ENCODE measurements at places on chromosomes 7 and 10.

DNA sequence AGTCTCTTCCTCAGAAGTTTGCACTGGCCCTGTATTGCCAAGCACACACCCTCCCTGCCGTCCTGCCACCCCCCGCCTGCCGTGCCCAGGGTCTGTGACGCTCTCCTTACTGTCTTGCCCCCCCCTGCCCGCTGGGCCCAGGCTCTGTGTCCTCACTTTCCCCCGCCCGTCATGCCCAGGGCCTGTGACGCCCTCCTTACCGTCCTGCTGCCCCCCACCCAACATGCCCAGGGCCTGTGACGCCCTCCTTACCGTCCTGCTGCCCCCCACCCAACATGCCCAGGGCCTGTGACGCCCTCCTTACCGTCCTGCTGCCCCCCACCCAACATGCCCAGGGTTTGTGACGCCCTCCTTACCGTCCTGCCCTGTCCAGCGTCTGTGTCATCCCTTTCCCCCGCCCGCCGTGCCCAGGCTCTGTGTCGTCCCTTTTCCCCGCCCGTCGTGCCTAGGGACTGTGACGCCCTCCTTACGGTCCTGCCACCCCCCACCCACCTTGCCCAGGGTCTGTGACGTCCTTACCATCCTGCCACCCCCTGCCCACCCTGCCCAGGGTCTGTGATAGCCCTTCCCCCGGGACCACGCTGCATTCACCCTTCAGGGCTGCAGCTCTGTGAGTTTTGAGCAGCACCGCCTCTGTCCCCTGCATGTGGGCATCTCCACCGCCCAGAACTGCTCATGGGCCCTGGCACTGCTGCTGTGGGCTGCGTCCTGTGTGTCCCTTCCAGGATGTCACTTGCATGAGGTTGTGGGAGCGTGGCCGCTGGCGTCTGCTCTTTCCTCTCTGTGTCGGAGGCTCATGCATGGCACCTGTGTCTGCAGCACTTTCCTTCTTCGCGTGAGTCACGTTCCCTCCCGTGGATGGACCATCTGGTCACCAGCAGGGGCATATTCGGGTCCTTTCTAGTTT is 19.3 kb upstream of the PRKAR1B start:
- DNase-seq, result no peak

- no peak for DNase-seq
These were observed 44.9 kb downstream of the PNLIPRP2 start for GRCh38 chr10:116665541-116666125.

GRCh38 chr10:18195060-18195799 is 55.0 kb downstream of the CACNB2 start:
- no peak for DNase-seq

GRCh38 chr7:111074748-111075146 is 16.2 kb upstream of the LRRN3 start:
- no peak for DNase-seq

DNA sequence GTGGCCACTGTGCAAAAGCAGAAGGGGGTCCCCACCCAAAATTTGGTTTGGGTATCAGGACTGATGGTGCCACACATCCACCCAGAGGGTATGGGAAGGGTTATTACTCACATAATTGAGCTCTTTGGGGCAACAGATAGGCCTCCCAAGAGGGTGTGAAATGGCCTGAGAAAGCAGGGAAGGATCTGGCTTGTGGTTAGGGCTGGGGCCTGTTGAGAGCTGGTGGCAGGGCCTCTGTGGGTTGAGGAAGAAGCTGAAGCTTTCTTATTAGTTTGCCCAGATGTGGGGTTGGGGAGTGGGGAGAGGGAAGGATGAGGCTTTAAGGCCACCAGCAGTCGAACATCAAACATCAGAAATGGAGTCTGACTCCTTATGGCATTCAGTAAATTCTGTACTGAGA is 18.3 kb upstream of the MKI67 start:
- no peak for DNase-seq

- no peak for DNase-seq
These were observed 644 bp downstream of the BUD23 start for GRCh38 chr7:73683788-73684693.

DNA sequence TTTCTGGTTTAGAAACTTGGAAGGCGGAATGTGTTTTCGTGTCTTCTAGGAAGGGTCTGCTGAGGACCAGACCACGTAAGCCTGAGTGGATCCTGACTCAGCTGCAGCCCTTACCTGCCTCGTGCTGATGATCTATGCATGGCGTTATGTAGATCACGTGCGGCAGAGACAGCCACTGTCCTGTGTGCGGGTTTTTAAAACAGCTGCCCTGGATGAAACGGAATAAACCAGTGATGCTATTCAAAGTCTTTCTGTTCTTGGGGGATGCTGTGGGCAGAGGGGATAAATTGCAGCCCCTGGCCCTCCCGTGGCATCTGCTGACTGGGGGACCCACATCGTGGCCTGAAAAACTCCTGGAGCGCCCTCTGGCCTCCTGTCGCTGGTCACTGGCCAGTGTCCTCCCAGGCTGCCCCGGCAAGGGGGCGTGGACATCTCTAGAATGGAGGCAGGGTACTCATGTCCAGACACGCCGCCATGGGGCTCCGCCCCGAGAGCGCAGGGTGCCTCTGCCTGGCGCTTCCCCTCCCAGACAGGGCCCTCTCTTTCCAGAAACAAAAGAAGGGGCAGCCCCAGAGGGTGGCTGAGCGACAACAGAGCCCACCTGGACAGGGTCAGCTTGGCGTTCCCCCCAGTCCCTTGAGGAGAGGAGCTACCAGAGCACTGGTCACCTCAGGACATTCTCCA is 13.2 kb downstream of the ALKBH4 start:
- DNase-seq, result no peak

DNA sequence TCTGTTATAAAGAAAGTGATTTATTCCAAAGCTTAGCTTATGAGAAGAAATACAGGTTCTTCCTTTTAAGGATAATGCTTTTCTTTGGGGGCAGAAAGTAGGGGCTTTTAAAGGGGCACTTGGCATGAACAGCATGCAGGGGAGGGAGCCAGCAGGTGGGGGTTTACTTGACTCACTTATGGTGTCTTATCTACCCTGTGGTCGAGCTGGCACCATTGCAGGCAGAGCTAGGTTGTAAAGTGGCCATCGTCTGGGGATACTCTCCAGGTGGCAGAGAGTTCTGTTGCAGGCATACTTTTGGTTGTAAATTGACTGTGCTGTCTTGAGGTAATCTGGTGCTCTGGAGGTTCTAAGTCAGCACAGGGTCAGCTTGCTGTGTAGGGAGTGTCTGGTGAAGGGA is 26.3 kb upstream of the IFRD1 start:
- DNase-seq, result no peak

GRCh38 chr10:132142396-132143161 is 44.2 kb upstream of the DPYSL4 start:
- DNase-seq, result no peak

DNA sequence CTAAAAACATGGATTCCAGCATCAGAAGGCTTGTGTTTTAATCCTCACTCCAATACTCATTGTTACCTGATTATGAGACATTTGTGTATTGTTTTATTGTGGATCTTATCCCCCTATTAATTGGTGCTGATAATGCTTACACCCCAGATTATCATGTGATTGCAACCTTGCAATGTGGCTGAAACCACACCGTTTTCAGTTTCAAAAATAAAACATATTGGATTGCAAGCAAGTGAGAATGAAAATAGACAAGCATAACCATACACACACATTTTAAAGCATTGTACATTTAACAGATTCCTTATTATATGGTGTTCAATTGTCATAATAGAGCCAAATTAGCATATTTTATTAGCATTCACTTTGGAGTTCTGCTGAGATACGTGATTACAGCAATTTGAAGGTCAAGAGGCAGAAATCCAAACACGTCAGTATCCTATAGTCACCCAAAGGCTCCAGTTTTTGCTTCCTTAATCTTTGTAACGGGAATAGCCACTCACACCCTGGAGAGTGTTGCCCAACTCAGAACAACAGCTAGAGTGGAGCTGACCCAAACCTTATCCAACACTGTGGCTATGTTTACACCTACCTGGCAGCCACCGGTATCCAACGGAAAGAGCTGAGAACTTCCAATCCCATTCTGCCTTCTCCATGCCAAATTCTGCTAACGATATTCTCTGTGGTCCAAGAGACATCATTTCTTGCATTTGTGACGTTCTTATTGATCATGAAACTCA is 317.1 kb upstream of the KLF6 start:
- no peak for DNase-seq

GRCh38 chr10:98488669-98489430 is 42.1 kb upstream of the HPS1 start:
- no peak for DNase-seq

- no peak for DNase-seq
These were observed 82.2 kb downstream of the VOPP1 start for GRCh38 chr7:55490099-55490498.

DNA sequence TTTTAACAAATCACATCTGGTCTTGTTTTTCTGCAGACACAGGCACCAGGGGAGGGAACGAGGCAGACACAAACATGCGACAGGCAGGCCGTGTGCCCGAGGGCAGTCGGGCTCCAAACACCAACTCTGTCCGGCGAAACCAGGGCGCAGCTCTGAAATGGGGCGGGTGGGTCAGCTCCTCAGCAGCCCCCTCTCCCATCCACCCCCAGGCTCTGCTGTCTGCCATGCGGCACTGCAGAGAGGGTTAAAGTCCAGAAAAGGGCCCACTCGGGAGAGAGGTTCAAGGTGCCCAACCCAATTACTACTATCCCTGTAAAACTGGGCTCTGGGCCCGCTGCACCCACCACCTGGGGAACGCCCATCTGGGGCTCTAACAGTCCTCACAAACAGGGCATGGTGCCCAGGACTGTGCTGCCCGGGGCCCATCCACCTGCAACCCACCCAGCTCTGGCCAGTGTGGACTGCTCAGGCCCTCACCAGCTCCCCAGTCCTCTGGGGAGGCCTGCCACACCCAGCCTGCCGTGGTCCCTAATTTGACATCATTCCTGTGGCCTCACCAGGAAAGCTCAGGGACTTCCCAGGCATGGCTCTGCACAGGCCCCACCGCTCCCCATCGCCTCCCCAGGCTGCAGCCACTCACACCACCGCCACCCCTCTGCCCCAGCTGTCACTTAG is 18.7 kb downstream of the YKT6 start:
- DNase-seq, result no peak

DNA sequence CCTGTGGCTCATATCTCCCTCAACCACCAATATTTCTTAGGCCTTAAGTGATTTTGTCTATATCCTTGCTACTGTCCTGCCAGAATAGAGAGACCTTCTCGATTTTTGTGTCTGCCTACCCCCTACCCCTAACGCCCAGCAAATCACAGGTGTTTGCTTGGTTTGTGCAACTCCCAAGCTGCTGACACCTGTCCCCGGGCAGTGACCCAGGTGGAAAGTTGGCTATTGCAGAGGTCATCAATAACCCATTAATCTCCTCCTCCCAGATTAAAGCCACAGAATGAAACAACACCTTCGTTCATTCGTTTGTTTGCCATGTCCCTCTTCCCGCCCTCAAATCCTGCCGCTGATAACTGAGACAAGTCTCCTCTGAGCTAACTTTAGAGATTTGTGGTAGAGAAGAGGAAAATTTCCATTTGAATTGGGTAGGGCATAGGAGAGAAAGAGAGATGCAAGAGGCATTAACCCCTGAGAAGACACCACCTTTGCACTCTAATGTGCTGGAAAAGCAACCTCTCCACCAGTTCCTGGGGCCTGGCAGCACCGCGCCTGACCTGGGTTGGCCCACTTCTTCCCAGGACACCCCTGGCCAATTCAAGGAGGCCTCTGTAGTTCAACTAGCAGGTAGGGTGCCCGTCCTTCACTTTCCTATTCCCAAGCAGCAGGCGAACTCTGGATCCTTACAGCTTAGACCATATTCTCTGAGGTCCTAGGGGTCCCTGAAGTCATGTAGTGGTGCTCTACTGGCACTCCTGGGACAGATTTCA is 3.0 kb downstream of the NEUROG3 start:
- no peak for DNase-seq

GRCh38 chr7:123716877-123717276 is 31.9 kb downstream of the WASL start:
- no peak for DNase-seq

DNA sequence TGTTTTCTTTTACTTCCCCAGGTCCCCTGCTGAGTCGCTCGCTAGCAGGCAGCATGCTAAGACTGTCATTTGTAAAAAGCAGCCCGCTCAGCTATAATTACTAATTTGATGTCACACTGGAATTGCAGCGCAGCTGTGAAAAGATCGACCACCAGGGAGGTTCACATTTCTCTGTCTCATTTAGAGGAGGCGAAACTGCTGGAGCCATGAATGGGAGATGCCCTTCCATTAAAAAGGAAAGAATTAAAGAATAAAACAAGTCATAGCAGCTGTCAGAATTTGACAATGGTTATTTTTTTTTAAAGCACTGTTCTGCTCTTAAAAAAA is 153.5 kb downstream of the PIP4K2A start:
- DNase-seq, result no peak

DNA sequence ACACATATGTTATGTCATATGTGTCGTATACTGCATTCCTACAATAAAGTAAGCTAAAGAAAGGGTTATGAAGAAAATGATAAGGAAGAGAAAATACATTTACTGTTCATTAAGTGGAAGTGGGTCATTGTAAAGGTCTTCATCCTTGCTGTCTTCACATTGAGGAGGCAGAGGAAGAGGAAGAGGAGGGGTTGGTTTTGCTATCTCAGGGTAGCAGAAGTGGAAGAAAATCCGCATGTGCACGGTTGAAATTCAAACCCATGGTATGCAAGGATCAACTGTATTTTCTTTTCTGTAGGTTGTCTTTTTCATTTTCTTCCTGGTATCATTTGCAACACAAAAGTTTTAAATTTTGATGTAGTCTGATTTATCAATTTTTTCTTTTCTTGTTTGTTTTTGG is 6.3 kb downstream of the PLEKHA8 start:
- no peak for DNase-seq

GRCh38 chr7:102273749-102274712 is 12.6 kb upstream of the SH2B2 start:
- DNase-seq, result no peak

DNA sequence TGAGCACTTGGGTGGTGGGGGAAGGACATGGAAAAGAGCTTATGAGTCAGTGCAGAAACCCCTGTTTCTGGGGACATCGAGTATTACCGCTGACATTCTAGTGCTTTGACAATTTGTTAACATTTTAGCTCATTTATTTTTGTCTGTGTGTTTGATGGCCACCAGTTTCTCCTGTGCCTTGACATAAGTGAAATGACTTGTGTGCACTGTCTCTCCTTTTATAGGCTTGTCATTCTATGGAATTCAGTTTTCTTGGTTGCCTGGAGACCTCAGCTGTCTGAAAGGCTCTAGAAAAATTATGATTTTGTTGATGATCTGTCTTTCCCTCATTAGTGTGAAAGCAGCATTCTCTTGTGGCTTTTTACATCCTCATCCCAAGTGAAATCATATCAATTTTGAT is 190.0 kb upstream of the SMIM30 start:
- no peak for DNase-seq

- no peak for DNase-seq
These were observed 539.0 kb downstream of the ZWINT start for GRCh38 chr10:55822096-55822495.

GRCh38 chr7:76220185-76221057 is 18.7 kb downstream of the SRRM3 start:
- DNase-seq, result no peak

GRCh38 chr7:150398108-150398964 is 19.2 kb downstream of the ZNF775 start:
- no peak for DNase-seq

- DNase-seq, result no peak
These were observed 12.8 kb downstream of the CACNA2D1 start for GRCh38 chr7:82430500-82431465.

Data from esophagus squamous epithelium (tissue), 5 donors.